Vagina (tissue), 2 donors: ENCODE measurements at places on chromosomes 16 and 17.

- no peak for DNase-seq
Measured at GRCh38 chr16:80468029-80468428, 72.8 kb upstream of the DYNLRB2 start.

GRCh38 chr16:88698646-88699045, 7.6 kb downstream of the RNF166 start:
- no peak for DNase-seq

DNA sequence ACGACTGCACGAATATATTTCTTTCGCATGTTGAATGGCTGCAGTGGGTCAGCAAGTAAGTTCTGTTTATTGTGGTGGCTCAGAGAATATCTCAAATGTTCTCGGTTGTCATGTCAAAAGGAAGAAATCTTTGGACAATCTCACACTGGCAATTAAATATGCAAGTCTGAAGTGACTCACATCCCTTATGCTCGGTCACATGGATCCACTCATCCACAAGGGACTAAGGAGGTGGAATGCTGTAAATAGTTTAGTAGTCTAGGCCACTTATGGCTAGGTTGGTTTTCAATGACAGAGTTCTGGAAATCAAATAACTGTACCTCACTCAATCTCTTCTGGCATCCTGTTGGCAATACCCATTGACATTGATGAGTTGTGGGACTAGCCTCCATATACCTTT, 33.0 kb upstream of the PMP22 start:
- no peak for DNase-seq

DNA sequence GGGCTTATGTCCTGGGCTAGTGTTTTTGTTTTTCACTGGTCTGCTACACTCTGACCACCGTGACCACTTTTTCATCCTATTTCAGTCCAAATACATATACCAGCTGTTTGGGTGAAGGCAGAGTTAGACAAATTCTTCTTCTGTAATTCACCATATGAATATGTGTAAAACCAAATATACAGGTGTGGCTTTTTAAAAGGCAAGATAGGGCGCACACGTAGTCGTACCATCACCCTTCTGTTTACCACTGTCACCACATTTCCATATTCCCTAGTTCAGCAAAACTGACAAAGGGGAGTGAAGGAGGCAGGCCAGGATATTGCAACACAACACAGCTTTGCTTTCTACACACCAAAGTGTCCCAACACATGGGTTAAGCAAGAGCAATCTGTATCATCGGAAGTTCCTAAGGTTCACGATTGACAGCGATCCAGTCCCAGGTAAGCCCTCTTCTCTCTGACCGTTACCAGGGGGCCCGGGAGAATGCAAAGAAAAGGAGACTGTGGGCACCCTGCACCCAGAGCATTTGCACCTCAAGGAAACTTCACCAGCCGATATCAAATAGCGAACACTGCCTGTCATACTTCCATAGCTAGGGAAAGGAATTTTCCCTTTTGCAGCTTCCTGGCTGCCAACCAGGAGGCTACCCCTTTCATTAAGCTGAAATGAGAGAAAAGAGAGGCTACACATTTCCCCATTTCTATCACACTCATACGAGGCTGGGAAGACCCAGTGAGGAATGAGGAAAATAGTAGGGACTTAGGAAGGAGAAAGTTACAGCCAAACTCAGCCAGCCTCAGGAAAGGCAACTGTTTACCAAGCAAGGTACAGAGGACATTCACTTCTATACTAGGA, 23.1 kb downstream of the CREBBP start:
- no peak for DNase-seq

DNA sequence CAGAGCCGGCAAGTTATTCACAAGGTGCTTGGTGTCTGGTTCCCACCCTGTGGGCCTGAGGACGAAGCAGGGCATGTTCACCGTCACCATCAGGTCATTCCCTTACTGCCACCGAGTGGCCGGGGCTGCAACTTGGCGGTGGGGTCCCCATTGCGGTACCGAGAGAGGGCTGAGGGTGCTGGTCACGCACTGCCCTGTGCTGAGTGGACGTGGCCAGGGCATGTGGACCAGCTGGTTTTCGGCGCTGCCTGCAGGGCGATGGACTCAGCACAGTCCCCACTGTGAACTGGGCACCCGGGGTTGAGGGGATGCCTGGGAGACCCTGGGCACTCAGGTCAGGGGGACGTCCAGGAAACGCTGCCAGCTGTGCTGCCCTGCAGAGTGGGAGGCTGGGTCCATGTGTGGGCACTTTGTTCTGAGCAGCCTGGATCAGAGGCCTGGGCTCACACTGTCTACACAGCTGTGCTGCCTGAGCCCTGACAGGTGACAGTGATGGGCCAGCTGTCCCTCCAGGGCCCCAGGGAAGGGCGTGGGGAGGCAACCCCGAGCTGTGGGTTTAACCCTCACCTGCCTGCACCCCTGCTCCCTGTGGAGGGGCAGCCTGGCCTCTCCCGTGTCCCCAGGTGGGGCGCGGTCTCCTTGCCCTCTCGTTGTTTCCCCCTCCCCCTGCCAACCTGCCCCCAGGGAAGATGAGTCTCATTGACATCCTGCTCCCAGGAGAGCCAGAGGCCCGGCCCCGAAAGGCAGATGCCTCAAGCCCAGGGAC, 39.3 kb upstream of the GNG13 start:
- DNase-seq: no peak

DNA sequence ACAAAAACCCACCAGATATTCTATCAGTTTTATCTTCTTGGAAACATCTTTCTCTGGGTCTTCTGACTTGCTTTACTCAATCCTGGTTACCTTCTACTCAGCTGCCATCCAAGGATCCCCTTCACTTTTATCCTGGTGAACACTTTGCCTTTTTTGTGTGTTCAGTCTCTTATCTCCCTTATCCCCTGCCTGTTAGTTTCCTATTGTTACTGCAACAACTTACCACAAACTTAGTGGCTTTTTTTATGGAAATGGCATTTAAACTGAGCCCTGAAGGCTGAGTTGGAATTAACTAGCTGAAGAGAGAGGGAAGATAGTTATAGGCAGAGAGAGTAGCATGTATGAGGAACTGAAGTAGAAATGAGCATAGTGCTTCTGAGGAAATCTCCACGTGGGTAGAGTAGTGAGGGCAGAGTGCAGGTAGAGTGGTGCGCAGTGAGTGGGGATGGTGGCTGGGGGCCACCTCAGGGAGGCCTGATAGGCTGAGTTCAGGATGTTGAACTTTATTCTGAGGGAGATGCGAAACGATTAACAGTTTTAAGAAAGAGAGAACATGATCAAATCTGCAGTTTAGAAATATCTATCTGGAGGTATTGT, 26.3 kb downstream of the TANGO6 start:
- DNase-seq: no peak

DNA sequence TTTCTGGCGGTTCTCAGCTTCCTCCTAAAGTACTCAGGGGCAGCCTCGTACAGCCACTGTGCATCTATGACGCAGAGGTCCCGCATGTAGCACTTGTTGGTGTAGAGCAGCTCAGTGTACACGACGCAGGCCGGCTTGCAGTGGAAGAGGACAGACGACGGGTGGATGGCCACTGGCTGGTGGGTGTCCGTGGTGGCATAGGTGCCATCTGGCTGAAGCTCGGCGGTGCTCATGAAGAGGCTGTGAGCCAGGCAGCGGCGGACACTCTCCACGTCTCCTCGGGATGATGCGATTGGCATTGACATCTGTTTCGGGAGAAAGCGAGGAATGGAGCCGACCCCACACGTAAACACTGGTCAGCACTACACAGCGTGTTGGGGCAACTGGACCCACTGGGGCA, 5.3 kb upstream of the C1QBP start:
- DNase-seq: no peak

DNA sequence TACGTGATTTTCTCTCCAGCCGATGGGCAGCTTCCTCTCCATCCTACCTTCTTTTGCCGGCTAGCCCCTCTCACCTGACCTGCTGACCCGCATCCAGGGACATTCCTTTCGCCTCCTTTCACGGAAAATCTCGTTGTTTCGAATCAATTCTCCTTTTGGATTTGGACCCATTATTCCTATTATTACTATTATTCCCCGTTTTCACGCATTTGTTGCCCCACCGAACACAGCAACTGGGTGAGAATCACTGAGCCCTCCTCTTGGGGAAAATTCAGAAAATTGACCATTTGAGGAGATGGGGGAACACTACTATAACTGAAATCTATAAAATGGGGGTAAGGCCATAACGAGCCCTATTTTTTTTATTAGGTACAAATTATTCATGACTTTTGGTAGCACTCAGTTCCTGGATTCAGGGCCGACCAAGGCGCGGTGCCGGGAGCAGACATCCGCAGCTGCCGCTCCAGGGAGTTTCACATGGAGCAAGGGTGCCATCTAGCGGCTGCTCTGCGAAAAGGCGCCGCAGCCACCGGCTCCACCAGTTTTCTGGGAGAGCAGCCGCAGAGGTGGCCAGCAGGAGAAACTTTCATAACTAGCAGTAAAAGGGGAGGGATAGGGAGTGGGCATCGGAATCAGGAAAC, 3.3 kb upstream of the HOXB8 start:
- no peak for DNase-seq
